ENCODE measurements at places on chromosomes 7 and 10.
A peak's percentile ranks its signal among the peaks of the same experiment; 100 is the strongest.

DNA sequence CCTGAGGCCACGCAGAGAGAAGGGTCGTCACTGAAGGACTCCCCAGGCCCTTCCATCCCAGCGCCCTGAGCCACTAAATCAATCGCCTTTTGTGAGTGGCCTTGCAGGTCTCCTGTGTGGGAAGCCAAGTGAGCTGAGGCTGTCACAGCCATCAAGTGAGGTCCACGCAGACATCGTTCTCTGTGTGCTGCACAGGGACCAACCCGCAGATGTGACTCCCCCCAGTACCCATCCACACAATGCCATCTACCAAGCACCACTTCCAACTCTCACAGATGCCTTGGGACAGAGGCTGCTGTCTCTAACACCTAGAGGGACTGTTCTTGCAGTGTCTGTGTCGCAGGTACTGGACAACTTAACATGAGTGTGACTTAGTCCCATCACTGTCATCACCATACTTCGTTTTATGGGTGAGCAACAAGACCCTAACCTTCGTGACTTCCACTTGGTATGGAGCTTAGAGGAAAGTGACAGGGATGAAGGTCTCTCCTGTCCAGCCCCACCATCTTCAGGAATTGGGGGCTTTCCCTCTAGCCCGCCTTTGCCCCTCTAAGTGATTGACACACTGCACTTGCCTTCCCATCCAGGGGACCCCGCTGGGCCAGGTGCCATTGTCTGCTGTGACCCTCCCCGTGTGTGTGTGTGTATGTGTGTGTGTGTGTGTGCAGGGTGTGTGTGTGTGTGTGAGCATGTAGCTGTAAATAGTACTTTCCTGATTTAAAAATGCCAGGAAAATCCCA is 51.4 kb upstream of the TMEM72 start:
- DNase-seq = no peak

DNA sequence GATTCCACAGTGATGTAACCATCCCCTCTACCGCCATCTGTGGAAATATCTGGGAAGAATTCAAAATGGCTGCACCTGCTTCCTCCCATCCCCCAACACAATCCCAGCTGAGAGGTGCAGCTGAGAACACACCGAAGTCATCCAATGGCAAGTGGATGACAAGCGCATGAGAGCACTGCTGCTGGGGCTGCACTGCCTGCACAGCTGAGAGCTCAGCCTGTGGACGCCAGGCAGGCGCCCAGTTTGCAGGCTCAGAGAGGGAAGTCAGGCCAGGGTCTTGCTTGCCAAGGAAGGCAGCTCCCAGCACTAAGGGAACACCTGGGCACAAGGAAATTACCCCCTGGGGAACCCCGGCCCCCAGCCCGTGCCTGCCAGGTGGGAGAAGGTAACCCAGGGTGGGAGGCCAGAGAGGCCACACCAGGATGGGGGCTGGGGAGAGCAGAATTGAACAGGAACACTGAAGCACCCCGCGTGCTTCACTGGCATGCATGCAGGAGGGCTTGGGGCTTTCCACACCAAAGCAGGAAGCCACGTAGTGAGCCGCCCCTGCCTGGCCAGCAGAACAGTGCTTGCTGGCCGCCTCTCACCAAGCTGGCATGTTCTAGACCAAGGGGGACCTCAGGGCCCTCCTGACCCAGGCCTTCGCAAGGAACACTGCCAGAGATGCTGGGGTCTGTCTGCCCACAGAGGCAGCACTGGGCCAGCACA is 46.2 kb downstream of the FAM53B start:
- no peak for DNase-seq

DNA sequence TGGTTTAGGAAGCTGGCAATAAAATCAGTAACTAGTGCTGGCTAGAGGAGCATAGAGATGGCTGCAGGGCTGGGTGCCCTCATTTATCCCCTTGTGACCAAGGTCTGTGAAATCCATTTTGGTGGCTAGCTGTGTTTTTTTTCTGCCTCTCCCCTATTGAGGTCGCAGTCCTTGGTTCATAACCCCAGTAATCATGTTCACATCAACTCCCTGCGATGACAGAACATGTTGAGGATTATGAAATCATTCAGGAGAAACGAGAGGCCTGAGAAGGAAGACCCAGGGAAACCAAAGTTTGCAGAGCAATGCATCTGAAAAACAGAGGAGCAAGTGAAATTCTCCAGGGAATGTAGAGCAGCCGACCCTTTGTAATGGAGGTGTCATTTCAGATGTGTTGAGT is 126.9 kb downstream of the TACC2 start:
- no peak for DNase-seq

- no peak for DNase-seq
Observed at GRCh38 chr10:71090801-71091200, 121.6 kb upstream of the UNC5B start.

GRCh38 chr7:3573151-3573550 is 272.1 kb downstream of the SDK1 start:
- DNase-seq = no peak

- no peak for DNase-seq
Observed at GRCh38 chr7:25167262-25167843, 42.3 kb upstream of the CYCS start.

DNA sequence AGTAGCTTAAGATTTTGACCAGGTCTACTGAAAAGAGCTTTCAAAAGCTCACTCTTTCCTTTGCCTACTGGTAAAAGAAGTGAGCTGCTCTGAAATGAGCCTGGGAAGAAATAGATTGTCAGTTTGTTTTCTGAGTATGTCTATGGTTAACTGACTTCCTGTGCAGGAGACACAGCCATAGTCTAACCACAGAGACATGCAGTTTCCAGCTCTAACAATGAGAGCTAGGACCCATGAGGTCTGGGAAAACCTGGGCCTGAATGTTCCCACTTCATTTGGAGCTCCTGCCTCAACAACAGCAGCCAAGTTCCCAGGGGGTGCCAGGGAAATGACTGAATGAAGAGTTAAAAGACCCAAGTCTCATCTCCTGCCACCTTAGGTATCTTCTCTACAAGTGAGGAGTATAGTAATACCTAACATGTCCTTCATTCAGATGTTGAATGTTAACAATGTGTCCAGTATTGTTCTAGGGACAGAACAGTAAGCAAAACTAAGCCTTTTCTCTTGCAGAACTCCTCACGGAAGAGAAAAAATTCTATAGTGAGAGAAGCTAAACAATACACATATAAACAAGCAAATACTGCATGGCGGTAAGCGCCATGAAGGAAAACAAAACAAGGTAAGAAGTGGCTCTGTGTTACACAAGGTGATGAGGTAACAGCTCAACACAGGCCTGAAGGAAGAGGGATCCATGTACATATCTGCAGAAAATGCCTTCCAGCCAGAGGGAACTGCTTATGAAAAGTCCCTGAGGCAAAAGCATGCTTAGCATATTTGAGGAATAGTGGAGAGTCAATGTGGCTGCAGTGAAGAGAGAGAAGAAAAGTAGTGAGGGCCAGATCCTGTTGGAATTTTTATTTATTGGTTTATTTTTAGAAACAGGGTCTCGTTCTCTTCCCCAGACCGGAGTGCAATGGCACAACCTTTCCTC is 26.4 kb upstream of the ANKRD1 start:
- no peak for DNase-seq

DNA sequence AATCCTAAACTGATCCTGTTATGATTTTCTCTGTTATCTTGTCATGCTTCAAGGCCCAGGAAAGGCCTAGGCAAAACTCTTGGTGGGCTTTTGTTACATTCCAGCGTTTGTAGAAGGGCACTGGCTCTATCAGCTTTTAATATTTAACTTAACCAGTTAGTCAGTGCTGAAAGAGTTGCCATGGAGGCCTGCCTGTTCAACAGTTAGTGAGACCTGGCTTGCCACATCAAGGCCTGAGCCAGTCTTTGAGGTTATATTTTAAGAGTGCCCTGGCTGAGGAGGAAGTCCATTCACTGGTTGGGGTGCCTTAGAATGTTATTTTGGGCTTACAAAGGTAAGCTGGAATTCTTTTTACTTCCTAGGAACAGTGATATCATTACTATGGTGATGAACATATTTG is 144.1 kb upstream of the NRG3 start:
- no peak for DNase-seq

- DNase-seq = no peak
Observed at GRCh38 chr7:69690329-69690728, 92.1 kb downstream of the AUTS2 start.

DNA sequence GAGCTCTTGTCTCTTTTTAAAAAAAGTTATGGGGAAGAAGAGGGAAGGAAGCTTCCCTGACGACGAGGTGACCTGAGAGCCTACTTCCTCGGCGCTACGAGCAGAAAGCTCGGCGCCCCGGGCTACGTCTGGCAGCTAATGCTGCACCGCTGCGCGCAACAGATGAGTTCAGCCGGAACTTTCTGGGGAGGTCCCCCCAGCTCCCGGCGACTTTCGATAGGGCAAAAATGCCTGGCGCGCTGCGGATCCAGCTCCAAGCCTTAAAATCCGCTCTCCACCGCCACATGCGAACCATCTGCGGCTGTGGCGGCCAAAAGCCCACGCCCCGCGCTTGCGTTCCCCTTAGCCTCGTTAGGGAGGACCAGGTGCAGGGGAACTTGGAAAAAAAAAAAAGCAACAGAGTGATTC is 621 bp downstream of the P4HA1 start:
- DNase-seq = peak; percentile 50

- no peak for DNase-seq
Observed at GRCh38 chr10:69481305-69481704, 30.0 kb downstream of the TSPAN15 start.

DNA sequence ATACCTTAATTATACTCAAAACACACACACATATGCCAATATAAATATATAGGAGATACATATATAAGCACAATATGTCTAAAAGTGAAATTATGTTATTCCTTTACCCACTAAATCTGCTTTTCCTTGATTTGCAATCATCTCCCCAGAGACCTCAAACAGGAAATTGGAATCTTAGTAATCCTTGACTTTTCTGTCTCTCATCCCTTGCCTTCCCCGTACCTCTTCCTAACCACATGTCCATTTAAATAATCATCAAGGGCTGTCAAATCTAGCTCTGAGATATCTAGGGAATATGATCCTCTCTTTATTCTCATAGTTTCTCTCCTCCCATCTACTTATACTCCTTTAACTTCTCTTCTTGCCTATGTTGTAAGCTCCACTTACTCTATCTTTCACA is 336.6 kb downstream of the HGF start:
- no peak for DNase-seq

- no peak for DNase-seq
Observed at GRCh38 chr10:83433705-83434104, 705.6 kb upstream of the GHITM start.

- DNase-seq = no peak
Observed at GRCh38 chr10:65491799-65492198, 1434.0 kb upstream of the LRRTM3 start.

GRCh38 chr7:120628251-120628650 is 229.7 kb downstream of the TSPAN12 start:
- DNase-seq = no peak

DNA sequence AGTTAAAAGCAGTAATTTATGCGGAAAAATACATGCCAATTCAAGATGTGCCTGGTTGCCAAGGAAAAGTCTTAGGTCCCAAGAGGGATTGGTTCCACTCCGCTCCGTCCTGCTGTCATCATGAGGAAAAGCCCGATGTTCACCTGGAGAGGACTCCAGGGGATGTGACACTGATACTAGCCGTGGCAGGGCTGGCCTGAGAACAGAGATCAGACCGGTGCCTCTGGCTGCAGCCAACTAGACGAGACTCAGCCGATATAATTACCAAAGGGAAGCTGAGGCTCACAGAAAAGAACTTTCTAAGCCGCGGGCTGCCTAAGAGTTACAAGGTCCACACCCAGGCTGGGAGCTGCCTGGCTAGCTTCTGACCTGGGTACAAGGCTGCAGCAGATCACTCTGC is 81.3 kb upstream of the UNC5B start:
- DNase-seq = no peak

DNA sequence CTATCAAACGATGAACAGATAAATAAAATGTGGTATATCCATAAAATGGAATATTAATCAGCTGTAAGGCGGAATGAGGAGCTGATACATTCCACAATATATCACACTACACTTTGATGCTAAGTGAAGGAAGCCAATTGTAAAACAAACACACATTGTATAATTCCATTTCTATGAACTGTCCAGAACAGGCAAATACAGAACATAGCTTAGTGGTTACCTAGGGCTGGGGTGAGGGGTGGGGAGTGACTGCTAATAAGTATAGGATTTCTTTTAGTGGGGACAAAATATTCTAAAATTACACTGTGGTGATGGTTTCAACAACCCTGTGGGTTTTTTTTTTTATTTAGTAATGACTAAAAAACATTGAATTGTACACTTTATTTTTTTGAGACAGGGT is 82.1 kb upstream of the SLC26A5 start:
- no peak for DNase-seq

- no peak for DNase-seq
Observed at GRCh38 chr7:132410385-132410784, 165.9 kb downstream of the PLXNA4 start.

DNA sequence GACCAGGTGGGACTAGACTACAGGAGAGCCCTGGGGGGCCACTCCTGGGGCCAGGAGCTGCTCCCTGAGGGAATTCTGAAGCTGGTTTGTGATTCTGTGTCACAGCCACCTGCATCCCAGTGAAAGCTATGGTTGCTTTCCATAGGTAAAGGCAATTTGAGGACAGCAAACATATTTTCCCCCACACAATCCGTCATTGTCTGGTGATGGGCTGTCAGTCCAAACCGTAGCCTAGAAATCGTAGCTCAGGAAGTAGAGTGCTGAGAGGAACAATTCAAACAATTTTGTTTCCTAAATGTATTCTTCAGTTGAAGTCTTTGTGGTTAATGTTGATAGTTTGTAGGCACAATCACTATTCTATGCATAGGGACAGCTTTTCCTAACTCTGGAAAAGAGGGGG is 106.0 kb upstream of the INSYN2A start:
- no peak for DNase-seq

- no peak for DNase-seq
Observed at GRCh38 chr7:23117841-23118240, 12.3 kb downstream of the KLHL7 start.

- peak; percentile 42 for DNase-seq
Observed at GRCh38 chr10:78634389-78634815, 434.4 kb upstream of the ZMIZ1 start.

GRCh38 chr10:17562614-17563013 is 54.6 kb downstream of the HACD1 start:
- DNase-seq = peak; percentile 9

GRCh38 chr10:82212753-82213152 is 337.8 kb downstream of the NRG3 start:
- no peak for DNase-seq

- DNase-seq = no peak
Observed at GRCh38 chr10:113337142-113337541, 215.7 kb upstream of the HABP2 start.

DNA sequence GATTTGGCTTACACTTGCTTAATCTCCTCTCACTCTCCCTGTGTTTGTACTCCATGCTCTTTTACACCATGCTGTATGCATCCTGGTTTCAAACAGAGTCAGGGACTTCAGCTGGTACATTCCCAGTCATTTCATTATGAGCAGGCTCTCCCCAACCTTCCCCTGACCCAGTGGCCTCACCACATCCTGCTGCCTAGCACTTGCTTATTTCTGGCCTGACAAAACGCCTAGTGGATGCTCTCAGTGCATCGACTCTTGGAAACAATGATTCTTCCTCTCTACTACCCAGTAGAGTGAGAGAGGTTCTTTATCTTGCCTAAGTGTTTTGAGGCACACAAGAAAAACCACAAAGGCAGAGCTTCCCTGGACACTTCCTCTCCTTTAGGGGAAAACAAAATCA is 63.4 kb downstream of the CAV1 start:
- no peak for DNase-seq

All from NT2/D1 (cell line).